ENCODE measurements at places on chromosomes 2 and 18. TPM values are rescaled to one million over a fixed set of nuclear protein-coding genes. Genes with fewer than 3 reads are reported as not detected.

- DNase-seq: no peak
Measured at GRCh38 chr2:230928701-230929380, 3.8 kb upstream of the GPR55 start.

GRCh38 chr2:214560176-214560575, 149.3 kb downstream of the VWC2L start:
- no peak for DNase-seq

Gene LMAN2L
- polyA plus RNA-seq: 21.3 TPM

DNA sequence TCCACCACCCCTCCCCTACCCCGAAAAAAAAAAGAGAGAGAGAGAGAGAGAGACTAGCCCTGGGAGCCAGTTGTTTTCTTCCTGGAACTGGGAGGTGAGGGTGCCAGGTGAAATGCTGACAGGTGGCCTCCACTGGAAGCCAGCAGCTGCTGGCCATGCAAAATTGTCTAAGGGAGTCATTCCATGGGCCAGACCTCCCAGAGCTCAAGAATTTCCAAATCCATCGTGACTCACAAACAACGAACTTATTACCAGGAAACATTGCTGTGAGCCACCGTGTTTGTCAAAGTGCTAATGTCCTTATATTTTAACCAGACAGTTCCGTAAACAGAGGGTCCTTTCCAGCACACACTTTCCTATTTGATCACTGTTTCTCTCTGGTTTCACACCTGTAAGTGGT, 68.5 kb upstream of the PID1 start:
- no peak for DNase-seq

DNA sequence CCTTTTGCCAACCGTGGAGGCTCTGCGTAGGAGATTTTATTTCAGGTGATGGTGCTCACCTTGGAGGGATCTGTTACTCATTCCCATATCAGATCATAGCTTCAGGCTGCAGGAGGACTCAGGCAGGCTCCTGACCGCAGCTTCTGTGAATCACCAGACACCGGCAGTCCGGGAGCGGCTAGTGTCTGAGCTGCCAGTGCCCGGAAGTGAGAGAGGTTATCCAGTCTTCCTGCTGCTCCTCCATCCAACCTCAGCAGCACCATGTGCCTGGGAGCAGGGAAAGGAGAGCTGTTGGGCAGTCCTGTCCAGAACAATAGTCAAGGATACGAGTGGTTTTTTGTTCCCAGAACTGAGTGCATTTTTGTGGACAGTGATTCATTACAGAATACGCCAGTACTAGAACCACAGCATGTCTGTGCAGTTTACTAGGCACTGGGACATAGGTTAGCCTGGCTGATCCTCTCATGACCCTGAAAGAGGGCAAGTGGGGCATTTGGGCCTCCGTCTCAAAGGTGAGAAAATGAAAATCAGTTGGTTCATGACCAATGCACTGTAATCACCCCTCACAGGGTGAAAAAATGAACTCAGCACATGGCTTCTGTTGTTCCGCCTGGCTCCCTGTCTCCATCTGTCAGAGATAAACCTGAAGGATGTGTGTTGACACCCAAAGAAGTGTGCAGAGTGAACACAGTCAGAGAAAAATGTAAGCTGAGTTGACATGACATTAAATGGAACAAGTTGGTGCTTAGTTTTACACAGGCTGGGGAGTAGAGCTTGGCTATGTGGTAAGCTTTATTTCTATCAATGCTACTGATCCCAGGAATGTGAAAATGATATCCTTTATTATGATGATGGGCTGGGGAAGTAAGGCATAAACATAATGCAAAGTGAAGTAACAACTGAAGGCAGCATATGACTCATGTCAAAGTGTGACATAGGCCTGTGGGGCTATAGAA, 12.2 kb downstream of the FHOD3 start:
- no peak for DNase-seq

GRCh38 chr2:39497082-39497801, 60.2 kb upstream of the MAP4K3 start:
- DNase-seq: no peak

- DNase-seq: no peak
Measured at GRCh38 chr18:58638441-58638840, 9.6 kb upstream of the ALPK2 start.

DNA sequence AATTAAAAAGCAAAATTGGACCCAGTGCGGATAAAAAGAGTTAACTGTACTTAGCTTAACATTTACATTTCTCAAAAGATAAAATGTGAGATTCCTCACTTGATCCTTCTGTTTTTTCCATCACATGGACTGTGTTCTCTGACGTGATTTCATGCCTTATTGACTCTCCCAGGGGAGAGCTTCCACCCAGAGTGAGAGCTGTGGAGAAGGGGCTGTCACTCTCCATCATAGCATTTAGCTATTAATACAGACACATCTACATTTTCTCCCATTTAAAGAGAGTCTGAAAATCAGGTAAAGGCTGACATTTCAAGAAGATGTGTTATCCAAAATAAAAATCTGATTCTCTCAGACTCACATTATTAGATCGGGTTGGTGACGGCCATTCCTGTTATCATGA, 493.8 kb downstream of the FBXO15 start:
- DNase-seq: no peak

Gene DAW1
- not detected for polyA plus RNA-seq

DNA sequence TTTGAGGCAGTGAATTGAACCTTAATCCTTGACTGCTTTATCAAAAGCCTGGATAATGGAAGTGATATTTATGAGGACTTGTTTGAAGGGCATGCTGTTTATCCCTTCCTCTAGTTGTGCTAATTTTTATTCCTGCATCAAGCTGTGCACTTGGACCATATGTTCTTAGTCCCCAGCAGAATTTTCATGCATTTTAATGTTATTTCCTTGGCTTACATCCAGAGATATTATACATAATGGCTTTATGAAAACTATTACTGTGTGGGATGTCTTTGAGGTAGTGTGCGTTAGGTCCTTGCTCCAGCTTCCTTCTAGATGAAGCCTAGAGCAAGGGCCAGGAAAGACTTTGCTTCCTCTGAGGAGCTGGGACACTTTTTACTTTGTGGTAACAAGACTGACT, 378.4 kb downstream of the LPIN1 start:
- DNase-seq: no peak

- DNase-seq: no peak
Measured at GRCh38 chr2:201936817-201937216, 96.8 kb upstream of the FZD7 start.

GRCh38 chr2:237452861-237453260, 34.2 kb upstream of the MLPH start:
- DNase-seq: no peak

DNA sequence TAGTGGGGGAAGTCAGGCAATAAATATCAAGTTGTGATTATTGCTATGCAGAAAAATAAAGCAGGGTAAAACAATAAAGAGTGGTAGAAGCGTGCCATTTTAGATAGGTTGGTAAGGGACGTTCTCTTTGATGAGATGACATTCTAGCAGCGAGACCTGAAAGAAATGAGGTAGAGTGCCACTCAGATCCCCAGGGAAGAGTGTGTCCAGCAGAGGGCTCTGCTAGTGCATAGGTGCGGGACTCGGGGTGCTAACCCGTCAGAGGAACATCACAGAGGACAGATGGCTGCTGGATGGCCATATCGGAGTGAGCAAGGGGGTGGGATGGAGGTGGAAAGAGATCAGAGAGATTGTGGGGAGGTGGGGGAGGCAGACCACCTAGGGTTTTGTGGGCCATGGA, 16.3 kb upstream of the GTF2A1L start:
- DNase-seq: no peak

- DNase-seq: no peak
Measured at GRCh38 chr2:217820091-217820819, 182.5 kb downstream of the TNS1 start.

All from CD4-positive, alpha-beta memory T cell (primary cell).